MG63 (cell line): ENCODE measurements at places on chromosomes 7 and 10. TPM values are rescaled to one million over a fixed set of nuclear protein-coding genes. Genes with fewer than 3 reads are reported as not detected.

The RELN gene
- total RNA-seq = 1.3 and 3.1 TPM in 2 replicates

The ADCY1 gene
- total RNA-seq = 0.66 and 3.9 TPM in 2 replicates

The MYH16 gene
- total RNA-seq = not detected in 2 replicates

The CXCL12 gene
- total RNA-seq = 16.5 and 18.6 TPM in 2 replicates

The ABCB1 gene
- 0.59 and 0.81 TPM in 2 replicates for total RNA-seq

The HOXA3 gene
- 4.3 TPM in 1 of 2 replicates, not detected in the other for total RNA-seq

The SGMS1 gene
- 9.2 and 19.7 TPM in 2 replicates for total RNA-seq

The PON3 gene
- total RNA-seq = not detected in 2 replicates

The ABCA13 gene
- total RNA-seq = not detected in 2 replicates

The RET gene
- total RNA-seq = not detected in 2 replicates

The INMT gene
- total RNA-seq = 0.03 TPM in 1 of 2 replicates, not detected in the other

The LIPM gene
- not detected in 2 replicates for total RNA-seq

The TMEM270 gene
- not detected in 2 replicates for total RNA-seq

The PAX4 gene
- total RNA-seq = not detected in 2 replicates
